ENCODE measurements at places on chromosomes 2 and 18.

- no peaks in the 10 kb centered on the region for H3K36me3 ChIP-seq
- no peak for DNase-seq
- H3K4me3 ChIP-seq, result no peak overlapping the region
Measured at GRCh38 chr2:44804406-44805265, 136.9 kb upstream of the SIX3 start.

- H3K27me3 ChIP-seq, result peaks cover 53% of the 10 kb centered on the region
- no peaks in the 10 kb centered on the region for H3K4me1 ChIP-seq
- no peaks in the 10 kb centered on the region for H3K36me3 ChIP-seq
Measured at GRCh38 chr2:181755181-181755580, 74.9 kb upstream of the NEUROD1 start.

- no peak overlapping the region for H3K4me3 ChIP-seq
- no peaks in the 10 kb centered on the region for H3K4me1 ChIP-seq
- DNase-seq, result no peak
- no peaks in the 10 kb centered on the region for H3K36me3 ChIP-seq
- peaks cover 9% of the 10 kb centered on the region for H3K27me3 ChIP-seq
- H3K27ac ChIP-seq, result no peak overlapping the region
Measured at GRCh38 chr18:76506974-76507764, 12.1 kb upstream of the ZNF516 start.

DNA sequence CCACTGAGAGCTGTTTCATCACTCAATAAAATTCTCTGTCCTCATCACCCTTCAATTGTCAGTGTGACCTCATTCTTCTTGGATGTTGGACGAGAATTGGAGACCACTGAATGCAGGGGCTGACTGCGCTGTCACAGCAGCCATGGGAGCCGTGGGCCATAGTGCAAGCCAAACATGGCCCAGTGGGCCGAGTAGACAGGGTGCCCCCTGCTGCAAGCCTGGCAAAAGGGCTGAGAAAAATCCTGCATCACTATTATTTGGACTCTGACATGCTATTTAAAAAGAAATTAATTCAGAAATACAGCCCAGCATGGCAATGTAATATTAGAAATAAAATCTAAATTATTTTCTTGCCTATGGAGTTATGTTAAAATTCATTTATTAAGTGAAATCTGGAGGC lies 67.8 kb upstream of the FAM98A start:
- H3K4me1 ChIP-seq, result no peaks in the 10 kb centered on the region
- no peaks in the 10 kb centered on the region for H3K36me3 ChIP-seq
- DNase-seq, result no peak
- H3K4me3 ChIP-seq, result no peak overlapping the region

GRCh38 chr2:48519593-48519992 lies 10.4 kb upstream of the STON1 start:
- H3K4me3 ChIP-seq, result no peak overlapping the region
- H3K36me3 ChIP-seq, result peaks cover 48% of the 10 kb centered on the region

GRCh38 chr2:5164776-5165525 lies 527.2 kb upstream of the SOX11 start:
- H3K27ac ChIP-seq, result no peak overlapping the region
- no peak for DNase-seq
- no peak overlapping the region for H3K4me3 ChIP-seq
- no peaks in the 10 kb centered on the region for H3K27me3 ChIP-seq
- no peaks in the 10 kb centered on the region for H3K36me3 ChIP-seq

DNA sequence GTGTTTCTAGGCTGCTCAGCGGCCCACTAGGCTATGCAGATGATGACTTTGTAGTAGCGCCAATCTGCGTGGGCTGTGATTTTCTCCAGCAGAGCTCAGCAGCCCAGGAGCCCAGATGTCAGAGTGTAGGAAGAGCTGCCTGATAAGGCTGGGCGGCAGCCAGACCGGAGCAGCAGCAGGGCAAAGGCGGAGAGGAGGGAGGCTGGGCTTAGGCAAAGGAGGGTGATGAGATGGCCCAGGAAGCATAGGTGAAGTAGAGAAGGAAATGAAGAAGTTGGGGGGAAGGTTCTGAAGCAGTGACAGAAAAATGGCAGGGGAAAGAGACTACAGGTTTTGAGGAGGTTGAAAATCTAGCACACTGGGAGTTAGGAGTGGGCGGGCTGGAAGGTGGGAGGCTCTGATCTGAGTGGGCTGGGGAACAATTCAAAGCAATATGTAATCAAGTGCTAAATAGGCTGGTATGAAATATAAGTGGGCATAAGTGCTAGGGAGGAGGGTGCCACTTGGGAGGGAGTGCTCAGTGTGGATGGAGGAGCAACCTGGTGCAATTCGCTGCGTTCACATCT lies 50.6 kb upstream of the STPG4 start:
- no peak overlapping the region for H3K27ac ChIP-seq
- H3K4me3 ChIP-seq, result no peak overlapping the region
- H3K27me3 ChIP-seq, result peaks cover 25% of the 10 kb centered on the region
- H3K4me1 ChIP-seq, result no peaks in the 10 kb centered on the region
- DNase-seq, result no peak

DNA sequence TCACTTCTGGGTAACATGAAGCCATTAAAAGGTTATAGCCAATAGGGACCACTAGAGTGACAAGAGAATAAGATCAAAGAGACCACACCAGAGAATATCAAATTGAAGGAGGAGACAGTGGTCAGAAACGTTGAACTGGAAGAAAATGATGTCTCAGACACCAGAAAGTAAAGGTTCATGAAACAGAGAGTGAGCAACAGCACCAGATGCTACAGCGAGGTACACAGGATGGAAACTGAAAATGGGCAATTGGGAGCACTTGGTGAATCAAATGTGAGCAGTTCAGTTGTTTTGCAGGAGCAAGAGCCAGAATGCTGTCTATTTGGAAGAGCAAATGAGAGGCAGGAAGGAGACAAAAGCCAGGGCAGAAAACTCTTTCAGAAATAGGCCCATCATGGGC lies 162.6 kb downstream of the SS18 start:
- no peak for DNase-seq
- H3K27me3 ChIP-seq, result peaks cover 2% of the 10 kb centered on the region
- no peak overlapping the region for H3K4me3 ChIP-seq
- no peak overlapping the region for H3K27ac ChIP-seq
- H3K4me1 ChIP-seq, result no peaks in the 10 kb centered on the region
